RWPE1 (cell line): ENCODE measurements at places on chromosomes 2 and 18.
A peak's percentile ranks its signal among the peaks of the same experiment; 100 is the strongest.

- DNase-seq: no peak
Measured at GRCh38 chr2:28231110-28231631, 161.5 kb upstream of the FOSL2 start.

DNA sequence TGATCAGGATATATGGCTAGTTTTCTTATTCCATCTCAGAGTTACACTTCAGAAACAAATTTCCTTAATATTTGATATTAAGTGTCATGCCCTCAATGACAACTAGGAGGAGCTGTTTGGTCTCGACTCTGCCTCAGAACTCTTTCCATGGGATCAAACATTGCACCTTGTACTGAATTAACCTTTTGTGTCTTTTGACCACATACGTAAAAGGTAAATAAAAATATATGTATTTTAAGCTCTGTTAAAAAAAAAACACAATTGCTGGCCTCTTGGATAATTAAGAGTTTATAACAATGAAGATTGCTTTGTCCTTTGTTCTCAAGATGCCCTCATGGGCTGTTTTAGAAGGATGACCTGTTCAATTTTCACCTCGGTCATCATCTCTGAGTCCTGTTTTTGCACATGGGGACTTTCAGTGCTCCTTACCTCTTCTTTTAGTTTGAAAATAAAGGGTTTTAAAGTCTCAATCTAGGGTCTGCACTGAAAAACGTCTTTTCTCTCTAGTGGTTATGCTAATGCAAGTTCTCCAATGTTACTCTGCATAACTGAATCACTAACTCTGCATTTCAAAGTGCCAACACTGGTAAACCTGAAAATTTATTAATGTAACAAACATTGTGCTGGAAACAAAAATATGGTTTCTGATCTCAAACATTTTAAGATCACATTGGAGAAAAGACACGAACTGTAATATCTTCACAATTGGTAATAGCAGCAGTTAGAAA is 18.8 kb upstream of the FN1 start:
- DNase-seq: peak; percentile 44

GRCh38 chr18:48517048-48517447 is 21.8 kb upstream of the CTIF start:
- DNase-seq: no peak

DNA sequence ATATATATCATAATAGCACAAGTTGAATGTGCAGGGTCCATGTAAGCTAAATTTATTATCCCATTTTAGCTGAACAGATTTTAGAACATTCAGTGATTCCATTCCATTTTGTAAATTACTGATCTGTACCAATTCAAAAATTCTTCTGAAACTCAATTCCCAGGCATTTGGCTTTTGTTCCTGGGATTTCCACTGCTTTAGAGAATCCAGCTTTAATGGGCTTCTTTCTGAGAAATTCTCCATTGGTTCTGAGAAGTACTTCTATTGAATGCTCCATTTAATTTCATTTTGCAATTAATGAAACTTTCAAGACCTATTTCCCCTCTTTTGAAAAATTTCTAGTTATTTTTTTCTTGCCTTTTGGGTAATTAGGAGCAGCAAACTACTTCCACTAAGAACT is 36.8 kb downstream of the BCL2 start:
- no peak for DNase-seq

- no peak for DNase-seq
Measured at GRCh38 chr2:46634905-46635304, 155.5 kb downstream of the TMEM247 start.

DNA sequence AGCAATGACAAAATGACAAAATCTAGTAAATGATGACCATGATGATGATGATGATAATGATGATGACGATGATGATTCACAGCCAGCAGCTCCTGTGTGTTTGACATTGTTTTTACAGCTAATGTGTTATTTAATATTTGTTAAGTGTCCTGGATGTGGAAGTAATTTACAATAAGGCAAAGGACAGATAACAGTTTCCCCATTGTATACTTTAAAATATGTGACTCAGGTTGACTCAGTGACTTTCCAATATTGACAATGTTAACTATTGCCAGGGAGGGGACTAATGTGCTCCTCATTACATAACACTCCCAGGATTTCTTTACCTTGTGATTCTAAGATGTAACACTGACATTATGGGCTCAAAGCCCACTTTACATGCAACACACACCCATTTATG is 602.2 kb downstream of the FBXO15 start:
- DNase-seq: peak; percentile 2

DNA sequence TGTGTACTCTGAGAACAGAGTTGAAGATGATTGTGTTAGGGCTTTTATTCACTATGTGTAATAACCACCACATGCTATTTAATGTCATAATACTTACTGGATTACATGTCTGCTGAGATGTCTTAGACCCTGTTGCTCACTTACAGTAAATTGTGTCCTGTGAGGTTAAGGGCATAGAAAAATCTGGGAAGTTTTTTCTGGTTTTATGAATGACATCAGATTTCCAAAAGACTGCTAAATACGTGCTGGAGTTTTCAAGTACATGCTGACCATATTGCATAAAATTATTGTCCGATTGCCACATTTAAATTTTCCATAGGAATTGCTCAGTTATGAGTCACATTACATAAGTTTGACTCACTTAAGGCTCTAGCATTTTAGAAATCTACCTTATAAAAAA is 96.7 kb upstream of the COL5A2 start:
- peak; percentile 55 for DNase-seq

DNA sequence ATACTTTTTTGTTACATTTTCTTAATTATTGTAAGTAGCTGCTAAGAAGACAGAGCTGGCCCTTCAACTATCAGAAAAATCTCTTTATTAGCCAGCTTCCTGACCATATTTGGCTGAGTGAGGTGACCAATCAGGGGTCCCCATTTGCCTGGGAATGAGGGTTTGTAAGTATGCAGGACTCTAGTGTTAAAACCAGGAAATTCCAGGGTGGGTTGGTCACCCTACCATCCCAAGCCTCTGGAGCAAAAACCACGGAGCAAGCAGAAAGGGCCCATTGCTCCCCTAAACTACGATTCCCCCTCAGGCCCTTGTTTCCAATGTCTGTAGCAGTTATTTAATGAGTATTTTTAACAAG is 165.6 kb upstream of the NCKAP5 start:
- no peak for DNase-seq

DNA sequence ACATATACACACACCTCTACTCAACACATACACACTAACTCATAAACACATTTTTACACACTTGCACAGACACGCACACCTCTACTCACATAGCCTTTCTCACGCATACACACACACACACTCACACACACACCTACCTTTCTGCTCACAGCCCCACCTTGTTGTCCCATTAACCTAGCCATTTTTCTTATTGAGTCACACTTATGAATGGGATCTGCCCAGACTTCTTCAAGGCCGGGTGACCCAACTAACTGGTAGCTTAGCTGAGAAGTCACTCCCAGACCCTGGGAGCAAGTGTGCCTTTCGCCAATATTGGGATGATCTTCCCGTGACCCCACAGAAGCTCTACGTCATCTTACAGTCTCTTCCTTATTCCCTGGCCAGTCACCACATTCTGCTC is 192.2 kb downstream of the NCK2 start:
- no peak for DNase-seq

GRCh38 chr2:51153236-51153635 is 121.3 kb upstream of the NRXN1 start:
- no peak for DNase-seq

DNA sequence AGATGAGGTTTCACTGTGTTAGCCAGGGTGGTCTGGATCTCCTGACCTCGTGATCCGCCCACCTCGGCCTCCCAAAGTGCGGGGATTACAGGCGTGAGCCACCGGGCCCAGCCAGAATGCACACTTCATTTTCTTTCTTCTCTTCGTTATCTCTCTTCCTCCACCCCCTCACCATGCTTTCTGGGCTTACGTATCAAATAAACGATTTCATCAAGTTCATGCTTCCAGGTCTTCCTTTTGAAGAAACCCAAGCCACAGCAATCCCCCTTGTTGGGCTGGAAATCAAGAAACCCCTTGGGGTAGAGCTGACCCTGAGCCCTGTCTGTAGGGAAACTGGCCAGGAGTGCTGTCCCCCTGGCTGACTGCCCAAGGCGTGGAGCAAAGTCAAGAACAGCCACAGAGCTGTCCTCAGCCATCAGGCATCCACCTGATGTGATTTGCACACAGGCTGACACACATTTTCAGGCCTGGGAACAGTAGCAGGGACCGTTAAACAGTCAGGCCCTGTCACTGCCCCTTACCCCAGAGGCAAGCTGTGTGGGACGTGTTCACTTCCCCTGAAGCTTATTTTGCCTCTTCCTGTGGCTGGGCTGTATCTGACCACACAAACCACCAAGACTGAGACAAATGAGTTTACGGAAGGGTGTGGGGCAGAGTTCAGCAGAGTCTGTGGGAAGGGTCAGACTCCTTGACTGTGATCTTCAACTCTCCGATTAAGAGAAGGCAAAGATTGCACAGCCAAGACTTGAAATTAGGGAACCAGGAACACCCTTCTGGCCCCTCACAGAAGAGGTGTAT is 15.1 kb upstream of the NMUR1 start:
- DNase-seq: no peak

- no peak for DNase-seq
Measured at GRCh38 chr18:40546875-40547274, 1408.2 kb upstream of the PIK3C3 start.

GRCh38 chr2:104768694-104769093 is 85.2 kb upstream of the POU3F3 start:
- no peak for DNase-seq

DNA sequence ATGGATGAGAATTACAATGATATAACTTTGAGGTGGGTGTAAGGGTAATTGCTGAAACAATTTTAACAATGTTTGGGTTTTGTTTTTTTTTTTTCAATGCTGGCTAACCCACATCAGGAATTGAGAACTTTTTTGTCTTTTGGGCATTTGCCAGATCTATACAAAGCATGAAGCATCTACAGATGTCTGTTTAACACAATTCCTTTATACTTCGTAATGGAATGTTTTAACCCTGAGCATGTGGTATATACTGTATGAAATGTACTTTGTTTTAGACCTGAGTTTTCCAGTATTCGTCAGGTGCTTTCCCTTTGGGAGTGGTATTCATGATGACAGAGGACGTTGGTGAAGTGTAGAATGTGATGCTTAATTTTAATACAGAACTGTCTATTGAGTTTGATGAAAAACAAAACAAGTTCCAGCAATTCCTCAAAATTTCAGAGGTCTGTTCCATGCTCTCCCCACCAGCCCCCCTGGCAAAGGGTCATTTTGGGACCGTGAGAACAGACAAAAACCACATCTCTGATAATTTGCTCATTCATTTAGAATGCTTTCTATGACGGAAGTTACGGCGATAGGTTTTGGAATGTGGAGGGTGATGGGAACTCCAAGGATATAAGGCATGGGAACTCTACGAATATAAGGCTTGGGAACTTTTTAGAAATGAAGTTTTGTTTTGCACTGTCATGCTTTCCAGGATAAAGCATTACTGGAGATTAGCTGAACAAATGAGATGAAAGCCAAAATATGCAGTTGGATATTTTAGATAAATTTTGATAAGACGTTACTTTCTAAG is 14.1 kb downstream of the LIMS1 start:
- DNase-seq: no peak

DNA sequence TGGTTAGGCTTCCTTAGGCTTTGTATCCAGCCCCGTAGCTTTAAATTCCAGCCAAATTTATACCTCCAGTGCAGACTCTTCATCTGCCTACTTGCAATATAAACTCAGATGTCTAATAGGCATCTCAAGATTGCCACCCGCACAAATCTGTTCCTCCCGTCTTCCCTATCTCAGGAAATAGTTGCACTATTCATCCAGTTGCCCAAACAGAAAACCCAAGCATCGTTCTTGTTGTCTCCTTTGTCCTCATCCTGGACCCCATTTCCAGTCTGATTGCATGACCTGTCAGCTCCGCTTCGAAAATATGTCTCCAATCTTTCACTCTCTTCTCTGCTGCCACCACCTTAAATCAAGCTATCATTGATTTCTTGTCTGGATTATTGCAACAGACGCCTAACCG is 2.3 kb downstream of the FKBP1B start:
- DNase-seq: no peak

DNA sequence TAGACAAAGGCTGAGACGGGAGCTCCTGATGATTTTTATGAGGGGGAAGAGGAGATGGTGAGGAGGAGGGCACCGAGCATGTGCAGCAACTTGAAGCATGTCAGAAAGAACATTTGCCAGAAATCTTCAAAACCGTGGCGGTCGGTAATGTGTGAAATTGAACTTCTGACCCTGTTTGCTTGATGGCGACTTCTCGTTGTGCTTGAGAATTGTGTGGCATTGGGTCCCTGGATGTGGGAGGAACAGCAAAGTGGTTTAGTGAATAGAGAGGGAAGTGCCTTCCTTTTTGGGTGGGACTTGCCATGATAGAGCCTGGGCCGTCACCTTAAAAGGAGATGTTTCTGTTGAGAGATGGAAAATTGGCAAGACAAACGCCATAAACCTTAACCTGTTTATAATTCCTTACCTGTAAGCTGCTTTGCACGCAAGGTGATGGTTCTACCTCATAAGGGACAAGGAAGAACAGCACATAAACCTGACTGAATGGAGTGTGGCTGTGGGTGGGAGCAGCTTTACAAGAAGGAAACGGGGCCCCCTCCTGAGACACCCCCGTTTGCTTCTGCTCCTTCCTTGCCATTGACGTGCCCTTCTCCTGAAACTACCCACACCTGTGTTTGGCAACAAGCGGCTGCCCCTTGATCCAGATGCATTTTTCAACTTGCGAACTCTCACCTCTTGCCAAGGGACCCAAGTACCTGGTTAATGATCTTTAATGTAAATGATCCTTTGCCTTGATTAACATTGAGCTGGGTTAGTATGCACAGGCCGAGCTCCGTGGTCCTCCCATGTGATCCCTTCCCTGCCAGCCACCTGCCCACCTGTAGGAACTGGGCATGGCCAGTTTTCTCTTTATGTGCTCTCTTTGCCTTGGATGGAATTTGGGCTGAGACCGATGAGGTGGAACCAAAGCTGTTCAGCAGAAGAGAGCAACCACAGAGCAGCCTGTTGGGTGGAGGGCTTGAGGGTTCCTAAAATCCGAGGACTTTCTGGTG is 153.2 kb downstream of the NEDD4L start:
- DNase-seq: no peak

DNA sequence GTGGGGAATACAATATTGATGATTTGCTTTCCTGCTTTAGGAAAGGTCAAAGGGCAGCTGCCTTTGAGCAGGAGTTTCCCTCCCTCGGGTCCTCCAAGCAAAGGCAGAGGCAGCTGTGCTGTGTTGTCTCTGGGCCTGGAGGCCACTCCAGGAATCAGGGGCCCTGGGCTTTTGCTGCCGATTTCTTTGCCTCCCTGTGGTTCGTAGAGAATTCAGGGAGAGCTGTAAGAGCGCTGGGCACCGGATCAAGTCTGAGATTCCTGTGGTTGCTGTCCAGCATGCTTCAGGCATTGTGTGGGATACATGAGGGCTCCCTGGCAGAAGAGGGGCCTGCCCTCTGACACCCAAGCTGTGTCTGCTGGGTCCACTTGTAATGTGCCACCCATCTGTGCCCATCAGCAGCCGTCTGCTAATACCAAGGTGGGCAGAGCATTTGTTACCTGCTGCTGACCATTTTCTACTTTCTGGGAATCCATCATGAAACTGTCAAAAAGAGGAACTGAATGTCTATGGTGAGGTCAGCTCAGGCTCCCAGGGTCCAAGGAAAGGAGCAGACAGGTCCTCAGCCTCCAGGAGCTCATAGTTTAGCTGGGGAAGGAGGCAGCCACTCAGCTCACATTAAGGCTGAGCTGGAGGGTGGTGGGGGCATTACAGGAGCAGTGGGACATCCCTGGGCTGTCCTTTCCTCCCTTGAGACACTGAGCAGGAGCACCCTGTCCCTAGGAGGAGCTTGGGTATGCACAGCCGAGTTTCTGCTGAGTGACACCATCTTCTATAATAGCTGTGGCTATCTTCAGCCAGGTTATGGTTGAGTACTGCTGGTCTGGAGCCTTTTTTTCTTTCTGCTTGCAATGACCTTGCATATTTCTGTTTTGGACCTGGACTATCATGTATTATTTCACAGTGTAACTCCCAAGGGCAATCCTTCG is 68.5 kb downstream of the CTIF start:
- no peak for DNase-seq
